Daoy (cell line): ENCODE measurements at places on chromosomes 2 and 18. TPM values are rescaled to one million over a fixed set of nuclear protein-coding genes. Genes with fewer than 3 reads are reported as not detected.

The CHAC2 gene
- 17.2 and 26.6 TPM in 2 replicates for total RNA-seq

The TMEM247 gene
- not detected in 2 replicates for total RNA-seq

The PSD4 gene
- 7.5 and 13.3 TPM in 2 replicates for total RNA-seq

The G6PC2 gene
- not detected in 2 replicates for total RNA-seq

The UGT1A6 gene
- 1.1 TPM in 1 of 2 replicates, not detected in the other for total RNA-seq

The ABCB11 gene
- total RNA-seq: not detected in 2 replicates

The FAM237A gene
- not detected in 2 replicates for total RNA-seq

The POU3F3 gene
- total RNA-seq: 5.8 and 6.5 TPM in 2 replicates

The YIPF4 gene
- 20.9 and 59.1 TPM in 2 replicates for total RNA-seq

The ME2 gene
- 49.3 and 51.2 TPM in 2 replicates for total RNA-seq

DNA sequence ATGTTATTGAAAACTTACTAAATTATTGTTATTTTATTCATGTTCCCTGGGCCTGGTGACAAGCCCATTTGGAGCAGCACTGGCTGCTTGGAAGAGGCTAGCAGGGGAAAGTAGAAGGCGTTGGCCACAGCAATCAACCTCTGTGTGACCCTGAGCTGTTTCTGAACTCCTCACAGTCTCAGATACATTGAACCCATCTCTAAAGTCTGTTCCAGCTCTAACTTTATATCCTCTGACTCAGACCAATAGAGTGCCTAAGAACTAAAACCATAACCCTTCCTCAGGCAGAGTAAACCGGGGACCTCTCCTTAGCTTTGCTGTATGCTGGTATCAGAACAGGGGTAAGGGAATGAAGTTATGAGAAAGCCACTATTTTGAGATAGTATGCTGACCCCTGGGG, 96.4 kb upstream of the NOL4 start:
- DNase-seq: no peak

- no peak for DNase-seq
Measured at GRCh38 chr2:70128005-70128404, 40.7 kb downstream of the PCBP1 start.

GRCh38 chr2:47437287-47437686, 34.3 kb downstream of the MSH2 start:
- peak; percentile 8 for DNase-seq

DNA sequence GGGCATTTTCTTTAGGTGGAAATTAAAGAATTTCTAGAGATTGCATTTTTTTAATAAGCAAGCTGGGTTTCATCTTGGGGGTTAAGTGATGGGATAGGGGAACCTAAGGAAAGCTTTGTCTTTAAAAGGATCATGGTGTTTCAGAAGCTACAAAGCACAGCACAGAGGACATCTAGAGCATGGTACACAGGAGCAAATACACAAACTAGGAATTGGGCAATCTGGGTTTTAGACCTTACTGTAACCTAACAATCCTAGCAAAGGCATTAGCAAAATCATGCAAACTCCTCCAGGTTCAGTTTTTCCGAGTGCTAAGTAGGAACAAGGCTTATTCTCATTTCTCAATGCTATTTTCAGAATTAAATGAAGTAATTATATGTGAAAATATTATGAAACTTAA, 134.1 kb downstream of the CD226 start:
- DNase-seq: no peak

GRCh38 chr2:111186121-111186715, 65.5 kb downstream of the BCL2L11 start:
- DNase-seq: no peak

DNA sequence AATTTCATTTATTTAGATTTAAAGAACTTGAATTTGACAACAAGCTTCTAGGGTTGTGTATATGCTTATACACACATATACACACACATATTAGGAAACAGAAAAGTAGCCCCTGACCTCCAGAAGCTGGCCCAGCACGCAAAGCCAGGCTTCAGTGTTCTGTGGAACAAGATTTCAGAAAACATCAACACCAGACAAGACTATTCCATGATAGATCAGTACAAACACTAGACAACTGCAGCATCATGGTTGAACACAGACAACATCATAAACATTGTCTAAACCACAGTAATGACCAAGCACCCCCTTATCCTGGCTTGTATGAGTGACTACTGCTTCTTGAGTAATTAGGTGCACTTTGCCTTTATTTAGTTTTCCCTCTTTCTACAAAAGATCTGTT, 457.6 kb downstream of the TMEM182 start:
- no peak for DNase-seq

GRCh38 chr2:232816657-232817056, 40.3 kb upstream of the KCNJ13 start:
- DNase-seq: no peak

DNA sequence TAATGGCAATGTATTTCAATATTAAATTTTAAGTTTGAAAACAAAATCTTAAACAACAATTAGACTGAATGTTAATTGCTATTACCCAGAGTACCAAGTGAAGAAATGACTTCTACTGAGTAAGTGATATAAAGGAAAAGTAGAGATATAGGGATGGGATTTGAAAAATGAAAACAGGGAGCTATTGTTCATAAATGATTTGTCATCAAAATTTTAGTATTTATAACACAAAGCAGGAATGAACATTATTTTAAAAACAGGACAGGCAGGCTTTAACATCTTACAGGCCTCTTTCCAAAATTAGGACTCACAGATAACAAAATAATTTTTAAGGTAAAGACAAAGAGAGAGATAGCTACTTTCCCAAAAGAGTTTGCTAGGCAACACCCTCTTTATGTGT, 3.9 kb downstream of the EXOC6B start:
- DNase-seq: no peak

DNA sequence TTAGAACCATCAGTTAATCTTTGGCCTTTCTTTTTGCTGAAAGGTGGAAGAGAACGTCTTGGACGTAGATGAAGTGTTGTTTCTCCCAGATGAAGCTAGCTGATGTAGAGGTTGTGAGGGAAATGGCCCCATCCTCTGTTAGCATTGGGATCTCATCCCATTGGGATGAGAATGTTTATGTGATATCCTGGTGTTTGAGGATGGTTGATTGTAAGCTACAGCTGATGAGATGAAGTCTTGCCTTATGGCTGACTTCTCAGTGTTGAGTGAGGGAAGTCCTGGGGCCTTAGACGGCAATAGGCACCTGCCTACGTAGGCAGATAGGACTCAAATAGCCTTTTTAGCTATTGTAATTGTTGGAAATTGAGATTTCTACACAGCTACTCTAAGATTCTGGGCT, 211.3 kb downstream of the MYCN start:
- DNase-seq: no peak

GRCh38 chr2:64374686-64375085, 79.3 kb upstream of the LGALSL start:
- no peak for DNase-seq

DNA sequence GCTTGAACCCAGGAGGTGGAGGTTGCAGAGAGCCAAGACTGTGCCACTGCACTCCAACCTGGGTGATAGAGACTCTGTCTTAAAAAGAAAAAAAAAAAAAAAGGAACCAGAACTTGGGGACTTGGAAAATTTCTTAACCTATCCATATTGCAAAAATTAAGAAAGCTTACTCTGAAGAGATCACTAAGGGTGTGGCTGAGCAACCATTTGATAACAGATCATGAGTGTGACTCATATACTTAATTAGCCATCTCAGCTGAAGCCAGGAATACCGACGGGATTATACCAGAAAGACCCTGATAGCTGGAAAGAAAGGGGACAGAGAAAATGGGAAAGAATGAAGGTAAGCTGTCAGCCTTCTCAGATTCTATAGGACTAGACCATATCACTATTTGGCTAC, 7.1 kb upstream of the ADD2 start:
- DNase-seq: no peak

DNA sequence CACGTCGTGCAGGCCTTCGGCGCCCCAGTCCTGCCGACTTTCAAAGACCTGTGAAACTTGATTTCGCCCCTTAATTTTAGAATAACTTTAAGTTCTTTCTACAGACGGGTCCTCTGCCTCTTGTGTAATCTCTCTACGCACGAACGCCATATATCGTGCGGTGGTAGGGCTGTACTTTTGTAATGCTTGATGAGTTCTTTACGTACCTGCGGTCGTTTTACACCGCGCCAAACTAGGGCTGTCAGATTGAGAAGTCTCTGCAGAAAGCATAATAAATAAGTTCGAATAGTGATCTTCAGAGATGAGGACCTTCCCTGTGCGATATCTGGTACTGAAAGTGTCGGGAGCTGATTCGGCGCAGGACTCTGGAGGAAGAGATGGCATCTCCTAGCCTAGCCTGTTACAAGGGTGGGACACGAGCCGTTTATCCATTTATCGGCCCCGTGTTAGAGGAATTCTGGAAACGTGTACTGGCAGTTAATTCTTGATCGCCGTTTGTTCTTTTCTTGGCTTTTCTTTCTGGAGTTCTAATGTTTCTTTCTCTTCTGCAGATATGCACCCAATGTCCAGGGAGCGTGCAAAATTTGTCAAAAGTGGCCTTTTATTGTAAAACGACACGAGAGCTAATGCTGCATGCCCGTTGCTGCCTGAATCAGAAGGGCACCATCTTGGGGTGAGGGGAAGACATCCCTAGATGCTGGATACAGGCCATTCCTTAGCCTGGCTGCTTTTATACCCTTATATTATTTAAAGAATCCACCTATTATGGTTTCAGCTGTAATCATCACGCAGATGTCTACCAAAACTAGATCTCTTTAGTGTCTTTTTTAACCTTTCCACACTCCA, 781 bp upstream of the SLC5A6 start:
- DNase-seq: no peak

DNA sequence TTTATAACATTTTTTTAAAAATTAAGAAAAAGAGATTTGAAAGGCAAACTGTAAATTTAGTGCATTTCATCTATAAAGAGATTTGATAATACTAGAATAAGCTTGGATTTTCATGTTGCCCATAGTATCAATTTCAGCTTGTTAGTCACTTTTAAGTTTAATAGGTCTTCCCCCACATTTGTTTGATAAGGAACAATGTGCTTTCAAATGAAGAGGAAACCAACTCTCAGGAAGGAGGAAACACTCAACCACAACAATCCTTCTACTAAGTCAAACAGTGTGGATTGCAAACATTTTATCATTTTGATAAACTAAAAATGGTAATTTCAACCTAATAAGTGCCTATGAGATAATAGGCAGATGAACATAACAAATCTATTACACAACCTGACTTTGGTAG, 397.1 kb upstream of the CDH20 start:
- DNase-seq: no peak

GRCh38 chr2:150876251-150876950, 385.3 kb downstream of the RBM43 start:
- no peak for DNase-seq

- DNase-seq: peak; percentile 19
Measured at GRCh38 chr18:77098029-77098428, 34.6 kb downstream of the MBP start.

- DNase-seq: no peak
Measured at GRCh38 chr2:149586063-149586462, 1.5 kb downstream of the MMADHC start.

GRCh38 chr2:236703373-236703709, 133.7 kb downstream of the ACKR3 start:
- DNase-seq: no peak

DNA sequence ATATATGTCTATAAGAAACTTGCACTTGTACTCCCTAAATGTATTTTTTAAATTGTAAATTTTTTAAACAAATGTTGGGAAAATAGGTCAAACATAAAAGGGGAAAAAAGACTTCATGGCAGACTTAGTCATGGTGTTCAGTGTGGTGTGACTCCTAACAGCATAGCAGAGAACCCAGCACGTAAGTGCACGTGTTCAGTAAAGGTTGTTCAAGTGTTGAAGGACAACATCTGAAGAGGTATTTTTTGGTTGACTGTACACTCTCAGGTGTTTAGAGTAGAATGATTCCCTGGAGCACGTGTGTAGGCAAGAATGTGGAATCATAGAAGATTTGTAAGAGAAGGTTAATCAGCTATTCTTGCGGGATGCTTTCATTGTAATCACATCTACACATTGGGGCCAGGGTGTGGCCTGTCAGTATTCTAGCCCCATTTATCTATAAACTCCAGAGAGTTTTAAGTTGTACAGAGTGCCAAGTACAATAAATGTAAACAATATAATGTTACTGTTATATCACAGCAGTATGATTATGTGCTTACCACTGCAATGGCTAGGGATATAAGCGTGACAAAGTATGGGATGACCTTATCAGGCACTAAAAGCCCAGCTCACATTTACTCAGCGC, 106.8 kb downstream of the CRIM1 start:
- DNase-seq: no peak

GRCh38 chr2:133843551-133843950, 275.3 kb upstream of the NCKAP5 start:
- peak; percentile 43 for DNase-seq

- no peak for DNase-seq
Measured at GRCh38 chr18:51038110-51038509, 8.1 kb downstream of the SMAD4 start.

DNA sequence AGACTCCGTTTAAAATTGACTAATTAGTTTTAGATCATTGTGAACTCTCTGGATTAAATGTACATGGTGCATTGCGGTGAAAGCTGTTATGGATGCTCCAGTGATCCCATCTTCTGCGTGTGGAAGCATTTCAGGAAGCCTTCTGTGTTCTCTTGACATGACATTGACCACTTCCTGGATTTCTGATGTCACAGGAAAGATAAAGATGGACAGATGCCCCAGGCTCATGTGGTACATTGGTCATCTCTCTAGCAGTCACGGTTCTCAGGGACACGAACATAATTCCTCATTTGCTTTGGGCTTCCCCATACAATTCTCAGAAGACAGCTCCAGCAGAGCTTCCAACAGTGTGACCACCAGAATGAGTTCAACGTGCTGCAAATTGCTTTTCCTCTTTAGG, 26.9 kb downstream of the AGAP1 start:
- no peak for DNase-seq

GRCh38 chr2:205802065-205802464, 119.8 kb downstream of the NRP2 start:
- no peak for DNase-seq

DNA sequence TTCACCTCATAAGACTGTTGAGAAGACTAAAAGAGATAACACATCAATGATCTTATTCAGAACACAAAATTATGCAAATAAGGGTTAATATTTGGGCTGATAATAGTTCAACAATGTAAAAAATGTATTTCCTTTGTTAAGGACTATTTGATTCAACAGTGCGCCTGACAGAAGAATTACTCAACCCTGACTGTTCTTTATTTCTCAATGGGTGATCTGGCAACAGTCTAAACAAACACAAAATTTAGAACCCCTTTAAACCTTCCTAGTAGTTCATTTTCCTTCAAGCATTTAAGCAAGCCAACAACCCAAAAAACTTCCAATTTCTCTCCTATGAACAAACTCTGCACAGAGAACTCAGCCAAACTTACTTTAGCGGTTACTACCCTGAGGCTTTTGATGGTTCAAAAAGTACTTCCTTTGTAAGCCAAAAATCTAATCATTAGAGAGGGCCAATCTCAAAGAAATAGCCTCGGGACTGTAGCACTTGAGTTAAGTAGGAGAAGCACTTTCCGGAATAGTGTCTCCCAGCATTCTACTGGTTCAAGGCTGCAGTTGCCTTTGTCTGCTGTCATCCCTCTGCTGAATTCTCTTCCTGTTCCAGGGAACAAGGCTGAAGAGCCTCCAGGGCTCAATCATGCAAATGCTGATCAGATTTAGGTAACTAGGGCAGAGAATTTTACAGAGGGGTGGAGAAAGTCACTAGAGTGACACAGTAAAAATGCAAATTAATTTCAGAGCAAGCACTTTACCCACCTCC, 40.9 kb upstream of the MAPK4 start:
- no peak for DNase-seq
